ENCODE measurements at places on chromosomes 3 and 15. TPM values are rescaled to one million over a fixed set of nuclear protein-coding genes. Genes with fewer than 3 reads are reported as not detected.

- DNase-seq, result no peak
Measured at GRCh38 chr15:95919460-95919859, 411.0 kb upstream of the NR2F2 start.

- DNase-seq, result no peak
Measured at GRCh38 chr3:124463234-124463633, 267.0 kb upstream of the UMPS start.

DNA sequence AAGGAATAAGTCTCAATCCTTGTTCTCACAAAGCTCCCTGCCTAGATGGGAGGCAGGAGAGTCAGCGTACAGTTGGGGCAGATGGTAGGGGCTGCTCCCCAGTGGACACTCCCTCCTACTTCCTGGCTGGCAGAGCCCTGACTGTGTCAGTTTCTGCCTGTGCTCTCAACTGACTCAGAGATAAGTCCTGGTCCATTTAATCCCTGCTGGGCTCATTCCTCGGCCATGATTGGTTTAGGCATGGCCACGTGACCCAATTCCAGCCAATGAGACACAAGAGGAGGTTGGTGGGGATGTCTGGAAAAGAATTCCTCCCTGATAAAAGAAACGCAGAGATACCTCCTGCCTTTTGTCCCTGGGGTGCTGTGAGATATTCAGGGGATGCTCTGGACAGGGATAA, 118.1 kb upstream of the SLC6A11 start:
- DNase-seq, result no peak

DNA sequence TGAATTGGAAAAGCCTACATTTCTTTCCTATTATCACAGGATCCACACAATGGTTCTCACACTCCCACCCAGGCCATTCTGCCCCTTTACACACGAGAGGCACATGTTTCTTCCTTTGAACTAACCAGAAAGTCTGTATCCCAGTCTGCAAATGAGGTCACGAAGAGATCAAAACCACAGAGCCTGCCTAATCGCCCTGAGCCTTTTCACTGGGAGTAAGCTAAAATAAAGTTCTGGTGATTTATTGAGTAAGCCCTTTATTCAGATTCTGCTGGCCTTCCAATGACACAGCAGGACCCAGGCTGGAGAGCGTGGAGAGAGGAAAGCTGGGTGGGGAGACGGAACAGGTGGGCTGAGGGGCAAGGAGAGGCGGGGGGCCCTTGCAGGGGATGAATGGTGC, 78.7 kb downstream of the ATP1B3 start:
- no peak for DNase-seq

The TTLL3 gene
- total RNA-seq, result 63.6 TPM

The FBXW12 gene
- not detected for total RNA-seq

The EIF2A gene
- 131 TPM for total RNA-seq

The ZNF662 gene
- total RNA-seq, result 3.8 TPM

The MINDY4B gene
- total RNA-seq, result not detected

- no peak for DNase-seq
Measured at GRCh38 chr3:37794646-37795045, 67.0 kb upstream of the CTDSPL start.

GRCh38 chr3:35426366-35426958, 212.9 kb upstream of the ARPP21 start:
- no peak for DNase-seq

The RPP25 gene
- 2.2 TPM for total RNA-seq

The CPN2 gene
- not detected for total RNA-seq

GRCh38 chr3:39361252-39361927, 21.8 kb upstream of the SLC25A38 start:
- DNase-seq, result peak; percentile 68

DNA sequence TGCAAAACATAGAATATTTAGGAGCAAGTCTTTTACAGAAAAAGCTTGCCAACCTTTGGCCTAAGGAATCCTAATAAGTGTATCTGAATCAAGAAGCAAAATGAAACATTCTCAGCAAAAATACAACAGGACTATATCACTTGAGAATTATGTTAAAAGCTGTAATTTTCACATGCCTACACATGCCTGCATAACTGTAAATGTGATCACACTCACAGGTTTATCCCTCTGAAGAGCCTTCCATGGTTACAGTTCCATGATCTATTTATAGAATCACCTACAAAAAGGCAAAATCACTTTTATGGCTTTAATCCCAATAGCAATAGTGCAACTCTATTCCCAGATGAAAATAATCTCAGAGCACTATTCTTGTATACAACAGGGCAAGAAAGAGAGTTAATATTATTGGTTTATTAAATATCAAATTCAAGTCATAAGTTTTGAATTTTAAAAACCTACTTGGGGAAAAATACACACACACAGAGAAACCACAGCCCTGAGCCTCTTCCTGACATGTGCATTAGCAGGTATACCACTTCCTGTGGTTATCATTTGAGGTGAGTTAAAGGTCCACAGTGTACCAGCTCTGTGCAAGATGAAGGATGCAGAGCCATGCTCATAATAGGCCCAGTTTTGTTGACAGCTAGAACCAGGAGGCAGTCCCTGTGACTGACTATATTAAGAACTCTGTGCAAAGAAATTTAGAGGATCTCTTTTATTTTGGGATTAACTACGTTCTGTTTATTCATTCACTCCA, 252.5 kb upstream of the TGFBR2 start:
- peak; percentile 57 for DNase-seq

DNA sequence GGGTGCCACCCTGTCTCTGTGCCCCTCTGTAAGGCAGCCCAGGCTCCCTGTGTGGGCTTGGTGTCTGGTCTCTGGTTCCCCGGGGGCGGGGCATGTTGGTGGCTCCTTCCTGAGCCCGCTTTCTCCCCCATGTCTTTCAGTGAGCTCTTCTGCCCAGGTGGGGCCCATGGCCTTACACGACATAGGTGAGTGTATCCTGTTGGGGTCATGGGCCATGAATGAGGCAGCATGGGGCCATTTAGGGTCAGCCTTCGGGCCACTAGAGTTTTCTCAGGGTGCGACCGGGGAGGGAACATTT, 195.1 kb downstream of the UBE3A start:
- no peak for DNase-seq

The TMEM212 gene
- total RNA-seq, result not detected

The U2SURP gene
- 157 TPM for total RNA-seq

- DNase-seq, result no peak
Measured at GRCh38 chr3:140341817-140342403, 336.0 kb upstream of the TRIM42 start.

The C3orf80 gene
- total RNA-seq, result 0.09 TPM

GRCh38 chr3:157830556-157831236, 275.5 kb downstream of the SHOX2 start:
- DNase-seq, result no peak

The PFKFB4 gene
- 18.0 TPM for total RNA-seq

The ADCY5 gene
- total RNA-seq, result not detected

DNA sequence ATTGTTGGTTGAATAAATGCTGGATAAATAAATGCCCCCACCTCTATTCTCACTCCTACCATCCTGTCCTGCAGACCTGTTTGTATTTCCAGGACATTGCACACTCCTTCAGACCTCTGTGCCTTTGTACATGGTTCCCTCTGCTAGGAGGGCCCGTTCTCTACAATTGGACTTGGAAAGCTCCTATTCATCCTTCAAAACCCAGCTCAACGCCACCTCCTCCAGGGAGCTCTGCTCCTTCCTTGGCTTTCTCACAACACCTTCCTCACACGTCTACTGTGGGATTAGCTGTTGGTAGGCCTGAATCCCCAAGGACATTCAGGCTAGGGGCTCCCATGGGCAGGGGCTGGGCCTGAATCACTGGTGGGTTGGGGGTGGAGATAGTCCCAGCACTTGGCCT, 78.7 kb upstream of the SEC13 start:
- no peak for DNase-seq

DNA sequence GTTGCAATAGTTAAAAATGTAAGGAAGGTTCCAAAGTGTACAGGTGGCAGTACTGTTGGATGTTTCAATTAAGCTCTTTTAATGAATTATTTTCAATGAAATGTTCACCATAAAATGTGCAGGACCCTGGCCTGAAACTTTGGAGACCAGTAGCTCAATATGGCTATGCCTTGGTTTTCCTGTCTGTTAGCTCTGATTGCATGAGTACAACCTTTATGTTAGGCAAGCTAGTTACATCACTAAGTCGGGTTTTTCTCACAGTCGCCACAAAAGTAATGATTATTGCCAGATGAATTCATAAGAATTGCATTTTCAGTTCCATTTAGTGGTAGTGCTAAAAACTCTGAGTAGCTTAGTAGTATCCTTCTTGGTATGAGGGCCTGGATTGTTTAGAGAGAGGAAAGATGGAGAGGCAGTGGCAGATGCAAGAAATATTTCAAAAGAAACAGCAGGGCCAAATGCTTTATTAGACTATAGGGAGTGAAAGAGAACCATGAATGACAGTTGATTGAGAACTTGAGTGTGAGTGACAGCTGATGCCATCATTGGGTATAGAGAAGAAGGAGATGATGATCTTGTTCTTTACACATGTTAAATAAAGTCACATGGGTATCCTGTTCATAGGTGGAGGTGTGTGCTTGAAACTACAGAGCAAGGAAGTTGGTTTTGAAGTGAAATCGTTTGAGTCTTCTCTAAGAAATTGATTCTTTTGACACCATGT, 109.5 kb downstream of the AKAP13 start:
- DNase-seq, result no peak

The SCAMP2 gene
- total RNA-seq, result 77.0 TPM

- DNase-seq, result no peak
Measured at GRCh38 chr15:76235186-76235826, 76.0 kb downstream of the ETFA start.

Measured in activated T-cell treated with anti-CD3 and anti-CD28 coated beads, Interleukin-2, amount 50 U/mL, for 72 hours (primary cell).